DMS79 treated with DMSO at 0.1 percent for 48 hours (cell line): ENCODE measurements at places on chromosomes 11 and 22.

DNA sequence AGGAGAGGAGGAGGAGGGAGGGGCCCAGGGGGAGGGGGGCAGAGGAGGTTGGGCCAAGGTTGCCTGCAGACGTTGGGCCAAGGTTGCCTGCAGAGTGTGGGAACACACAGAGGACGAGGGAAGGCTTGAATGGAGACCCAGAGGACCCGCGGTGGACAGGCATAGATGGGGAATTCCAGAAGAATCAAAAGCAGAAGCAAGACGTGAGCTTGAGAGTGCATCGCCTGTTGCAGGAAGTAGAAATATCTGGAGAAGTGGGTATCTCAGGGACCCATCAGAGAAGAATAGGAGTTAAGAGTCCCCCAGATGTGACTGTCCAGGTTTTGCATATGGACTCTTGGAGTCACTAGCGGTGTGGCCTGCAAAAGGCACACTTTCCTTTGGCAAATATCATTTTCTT lies 670.2 kb downstream of the TBC1D22A start:
- no peak for DNase-seq

DNA sequence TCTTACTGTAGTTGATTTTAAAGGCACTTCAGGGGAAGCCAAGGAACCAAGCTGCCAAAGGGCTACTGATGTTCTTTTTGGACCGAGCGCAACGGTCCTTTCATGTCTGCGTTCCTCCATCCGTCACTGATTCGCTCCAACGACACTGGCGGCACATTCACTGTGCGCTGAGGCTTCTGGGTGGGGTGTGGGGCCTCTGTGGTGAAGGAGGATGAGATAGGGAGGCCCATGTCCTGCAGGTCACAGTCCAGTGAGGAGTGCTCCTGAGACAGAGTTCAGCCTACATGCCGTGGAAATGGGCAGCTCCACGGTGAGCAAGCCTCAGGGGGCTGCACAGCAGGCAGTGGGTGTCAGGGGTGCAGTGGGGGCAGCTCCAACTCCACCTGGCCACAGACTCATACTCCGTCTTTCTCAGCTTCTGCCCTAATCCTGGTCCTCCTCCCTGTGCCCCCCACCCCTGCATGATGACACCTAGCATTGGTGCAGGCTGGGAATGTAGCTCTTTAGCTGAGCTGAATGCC lies 87.8 kb upstream of the SHANK2 start:
- no peak for DNase-seq

DNA sequence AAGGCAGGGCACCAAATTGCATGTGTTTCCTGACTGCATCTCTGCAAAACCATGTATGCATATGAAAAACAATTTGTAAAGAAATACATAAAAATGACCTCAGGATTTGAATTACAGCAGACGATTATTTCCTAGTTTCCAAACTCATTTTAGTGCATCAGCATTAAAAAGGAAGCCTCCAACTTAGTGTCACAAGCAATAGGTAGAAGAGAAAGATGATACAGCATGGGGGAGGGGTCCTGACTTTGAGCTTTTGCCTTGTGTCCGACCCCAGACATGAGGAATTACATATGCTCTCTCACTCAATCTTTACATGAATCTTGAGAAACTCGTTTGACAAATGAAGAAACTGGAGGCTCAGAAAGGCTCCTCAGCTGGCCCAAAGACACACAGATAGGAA lies 294.6 kb upstream of the NARS2 start:
- DNase-seq = no peak

DNA sequence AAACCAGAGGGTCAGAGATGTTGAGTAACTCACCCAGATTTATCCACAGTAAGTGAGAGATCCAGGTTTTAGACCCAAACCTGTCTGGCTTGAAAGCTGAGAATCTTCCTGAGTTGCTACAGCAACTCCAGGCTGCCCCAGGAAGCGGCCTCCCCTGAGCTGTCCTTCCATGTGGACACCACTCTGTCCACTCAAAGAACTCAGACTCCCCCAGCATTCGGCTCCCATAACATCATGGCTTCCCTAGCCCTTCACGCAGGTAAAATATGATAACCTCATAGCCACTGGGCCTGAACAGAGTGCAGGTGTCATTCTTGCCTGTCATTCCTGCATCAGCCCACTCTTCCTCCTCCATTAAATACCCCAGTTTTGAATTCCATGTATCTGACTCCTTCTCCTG lies 657.8 kb downstream of the TBC1D22A start:
- no peak for DNase-seq

DNA sequence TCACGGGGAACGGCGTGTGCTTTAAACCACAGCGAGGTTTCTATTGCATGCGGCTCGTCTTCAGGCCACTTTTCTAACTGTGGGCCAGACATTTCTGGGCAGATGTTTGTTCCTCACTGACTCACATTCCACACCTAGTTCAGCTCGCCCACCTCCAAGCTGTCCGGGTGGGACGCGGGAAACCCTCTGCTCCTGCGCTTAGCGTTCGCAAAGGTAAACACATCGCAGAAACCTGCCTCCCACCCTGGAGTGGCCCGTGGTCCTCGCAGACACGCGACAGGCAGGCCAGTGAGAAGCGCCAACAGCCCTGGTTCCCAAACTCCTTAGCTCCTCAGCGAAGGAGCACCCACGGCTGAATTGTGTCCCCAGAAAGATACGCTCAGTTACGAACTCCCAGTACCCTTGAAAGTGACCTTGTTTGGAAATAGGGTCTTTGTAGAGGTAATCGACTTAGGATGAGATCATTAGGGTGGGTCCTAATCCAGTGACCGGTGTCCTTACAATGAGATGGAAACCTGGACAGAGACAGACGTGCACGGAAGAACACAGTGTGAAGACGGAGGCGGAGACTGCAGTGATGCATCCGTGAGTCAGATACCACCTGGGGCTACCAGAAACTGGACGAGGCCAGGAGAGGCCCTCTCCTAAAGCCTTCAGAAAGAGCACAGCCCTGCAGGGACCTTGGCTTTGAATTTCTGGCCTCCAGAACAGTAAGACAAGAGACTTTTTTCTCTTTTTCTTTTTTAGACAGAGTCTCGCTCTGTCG lies 82.7 kb downstream of the CELSR1 start:
- DNase-seq = no peak

GRCh38 chr11:17343907-17344306 lies 7.7 kb upstream of the NCR3LG1 start:
- DNase-seq = no peak

GRCh38 chr22:40335358-40335757 lies 10.9 kb upstream of the ADSL start:
- DNase-seq = no peak

- DNase-seq = no peak
Measured at GRCh38 chr11:17736579-17736893, 2.0 kb downstream of the KCNC1 start.

GRCh38 chr11:46827995-46828394 lies 18.1 kb downstream of the CKAP5 start:
- no peak for DNase-seq

- no peak for DNase-seq
Measured at GRCh38 chr11:91686281-91686680, 538.3 kb upstream of the FAT3 start.

DNA sequence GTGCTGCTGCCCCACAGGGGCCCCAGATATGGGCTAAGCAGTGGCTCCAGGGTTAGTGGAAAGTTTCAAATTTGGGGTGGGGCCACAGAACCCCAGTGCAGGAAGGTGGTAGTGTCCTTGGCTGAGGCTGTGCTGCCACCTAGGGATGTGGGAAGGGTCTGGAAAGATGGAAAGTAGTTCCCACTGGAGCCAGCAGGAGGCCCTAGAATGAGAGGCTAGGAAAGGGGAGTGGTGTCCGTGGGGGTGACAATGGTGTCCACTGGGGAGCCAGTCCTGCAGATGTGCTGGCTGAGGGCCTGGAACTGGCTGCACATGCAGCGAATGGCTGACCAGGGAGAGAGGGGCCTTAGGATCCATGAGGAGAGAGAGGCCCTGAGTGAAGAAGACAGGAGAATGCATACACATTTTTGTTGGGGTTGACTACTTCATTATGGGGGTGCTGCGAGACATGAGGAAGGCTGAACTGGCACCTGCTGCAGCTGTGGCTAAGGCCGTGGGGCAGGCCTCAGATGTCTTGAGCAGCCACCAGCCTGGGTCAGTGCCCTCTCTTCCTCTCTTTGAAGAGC lies 21.1 kb downstream of the RFPL3 start:
- DNase-seq = no peak

DNA sequence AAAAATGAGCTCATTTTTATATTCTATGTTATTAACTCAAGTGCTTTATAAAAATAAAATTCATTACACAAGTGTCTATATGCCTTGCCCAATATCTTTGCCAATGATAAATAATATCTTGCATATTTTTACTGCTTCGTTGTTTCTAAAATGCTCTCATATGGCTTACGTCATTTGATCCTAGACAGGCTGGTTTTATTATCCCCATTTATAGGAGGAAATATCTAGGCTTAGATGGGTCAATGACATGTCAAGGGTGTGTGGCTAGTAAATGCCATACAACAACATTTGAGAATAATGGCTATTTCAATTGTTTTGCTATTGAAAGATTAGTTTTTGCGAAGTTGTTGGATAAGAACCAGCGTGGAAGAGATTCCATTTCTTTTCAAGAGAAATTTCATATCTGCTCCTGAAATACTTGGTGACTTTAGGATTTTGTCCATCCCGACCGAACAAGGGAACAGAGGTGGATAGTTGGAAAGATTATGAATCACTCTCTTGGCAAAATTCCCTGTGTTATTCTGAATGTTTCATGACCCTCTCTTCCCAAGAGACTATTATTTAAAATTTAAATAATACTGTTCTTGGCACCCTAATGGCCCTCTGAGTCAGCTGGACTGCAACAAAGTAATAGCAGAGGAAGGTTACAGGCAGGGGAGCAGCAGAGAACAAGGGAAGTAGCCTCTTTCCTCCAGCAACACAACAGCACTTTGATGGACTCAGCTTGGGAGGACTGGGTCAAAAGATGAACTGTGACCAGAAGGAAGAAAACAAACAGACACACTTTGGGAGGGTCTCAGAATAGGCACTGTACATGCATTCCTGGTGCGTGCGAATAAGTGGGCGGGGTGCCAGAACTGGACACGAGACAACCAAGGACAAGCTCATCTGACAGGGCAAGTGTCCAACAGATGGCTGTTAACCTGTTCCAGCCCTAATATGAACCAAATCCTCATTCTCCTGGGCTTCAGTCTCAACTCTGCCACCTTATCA lies 94.5 kb downstream of the ME3 start:
- peak; percentile 57 for DNase-seq

DNA sequence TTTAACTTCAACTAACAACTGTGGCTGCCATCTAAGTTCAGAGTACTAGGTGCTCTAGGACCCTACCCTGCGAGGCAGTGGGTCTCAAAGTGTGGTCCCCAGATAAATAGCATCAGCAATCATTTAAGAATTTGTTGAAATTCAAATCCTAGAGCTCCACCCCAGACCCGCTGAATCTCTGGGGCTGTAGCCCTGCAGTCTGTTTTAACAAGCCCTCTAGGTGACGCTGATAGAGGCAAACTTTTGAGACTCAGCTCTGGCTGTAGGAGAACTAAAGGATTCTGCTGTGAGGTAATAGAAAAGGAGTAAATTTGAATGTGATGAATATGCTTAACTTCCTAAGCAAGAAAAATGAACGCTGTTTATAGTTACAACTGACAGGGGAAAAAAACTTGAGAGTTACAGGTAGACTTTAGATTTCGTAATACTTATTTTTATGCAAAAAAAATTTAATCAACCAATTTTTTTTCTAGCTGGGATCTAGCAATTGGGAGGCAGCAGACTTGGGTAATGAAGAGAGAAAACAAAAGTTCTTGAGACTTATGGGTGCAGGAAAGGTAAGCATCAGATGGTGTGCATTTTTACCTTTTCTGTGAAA lies 5.8 kb downstream of the C11orf58 start:
- DNase-seq = no peak

DNA sequence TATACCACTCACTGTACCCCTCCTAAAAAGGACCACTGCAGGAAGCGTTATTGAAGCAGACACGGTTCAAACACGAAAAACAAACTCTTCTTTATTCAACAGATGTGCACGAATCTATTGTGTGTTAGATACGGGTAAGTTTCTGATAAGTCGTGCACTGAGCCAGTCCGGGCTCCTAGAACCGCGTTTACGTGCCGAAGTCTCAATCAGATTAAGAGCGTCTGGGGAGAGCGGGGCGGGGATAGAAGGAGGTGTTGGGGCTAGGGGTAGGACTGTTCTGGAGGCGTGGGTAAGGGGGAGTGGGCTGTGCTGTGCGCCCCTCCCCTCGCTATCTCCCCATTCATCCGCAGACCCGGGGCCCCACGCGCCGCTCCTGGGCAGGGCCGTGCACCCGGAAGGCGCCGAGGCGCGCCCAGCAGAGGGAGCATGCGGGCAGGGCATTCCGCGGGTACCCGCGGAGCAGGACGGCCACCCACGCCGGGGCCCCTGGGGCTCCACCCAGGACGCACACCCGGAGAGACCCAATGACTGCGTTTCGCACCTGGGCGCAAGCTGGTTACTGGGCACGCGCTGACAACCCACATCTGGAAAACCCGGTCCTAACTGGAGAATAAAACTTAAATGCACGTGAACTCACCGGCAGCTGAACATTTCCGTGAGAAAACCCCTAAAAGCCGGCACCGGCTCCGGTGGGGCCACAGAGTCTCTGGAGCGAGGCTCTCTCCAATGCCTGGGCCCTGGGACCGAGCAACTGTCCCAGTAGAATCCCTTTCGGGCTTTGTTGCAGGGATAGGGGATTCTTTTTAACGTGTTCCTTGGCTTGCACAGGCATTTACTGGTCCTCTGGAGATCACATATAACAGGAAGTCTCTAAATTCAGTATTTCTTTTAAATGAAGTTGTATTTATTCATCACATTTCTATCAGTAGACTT lies 40.6 kb downstream of the WEE1 start:
- DNase-seq = peak; percentile 91

- DNase-seq = no peak
Measured at GRCh38 chr11:84628871-84629620, 998.1 kb downstream of the DLG2 start.

DNA sequence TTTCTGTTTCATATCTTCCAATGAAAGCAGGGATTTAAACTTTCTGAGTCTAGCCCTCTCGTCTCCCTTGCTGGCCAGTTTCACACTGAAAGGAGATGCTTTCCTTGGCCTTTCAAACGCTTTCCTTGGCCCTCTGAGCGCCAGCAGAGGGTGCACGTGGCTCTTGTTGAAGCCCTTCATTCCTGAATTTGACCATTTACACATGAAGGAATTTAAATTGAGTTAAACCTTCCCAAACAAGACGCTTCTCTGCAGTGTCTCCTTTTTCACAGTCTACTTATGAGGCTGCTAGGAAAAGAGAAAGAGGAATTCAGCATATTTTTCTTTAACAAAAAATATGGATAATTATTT lies 21.6 kb downstream of the NNMT start:
- DNase-seq = peak; percentile 7

DNA sequence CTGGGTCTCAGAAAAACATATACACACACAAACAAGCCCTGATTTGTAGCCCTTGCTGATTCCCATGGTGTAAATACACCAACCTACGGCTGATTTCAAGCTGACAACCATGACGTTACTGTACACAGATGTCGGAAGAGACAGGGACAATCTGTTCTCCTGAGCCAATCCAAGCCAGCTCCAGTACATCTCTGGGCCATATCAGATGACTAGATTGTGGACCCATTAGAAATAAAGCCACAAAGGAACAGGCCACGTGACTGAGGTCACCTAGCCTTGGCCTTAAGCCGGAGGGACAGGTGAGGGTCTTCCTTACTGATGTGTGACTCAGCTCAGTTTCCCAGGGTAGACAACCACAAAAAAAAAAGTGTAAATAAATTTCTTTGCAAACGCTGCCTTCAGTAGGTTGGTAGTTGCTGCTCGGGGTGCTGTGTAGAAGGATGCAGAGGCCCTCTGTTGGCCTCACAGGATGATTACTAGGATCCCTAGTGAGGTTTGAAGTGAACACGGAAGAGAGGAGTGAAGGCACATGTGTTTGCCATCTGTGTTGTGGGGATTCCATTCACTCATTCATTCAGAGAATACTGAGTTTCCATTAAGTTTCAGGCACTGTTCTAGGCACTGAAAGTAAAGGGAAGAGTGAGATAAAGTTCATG lies 99.0 kb upstream of the LARGE1 start:
- DNase-seq = no peak
